ENCODE measurements at places on chromosomes 7 and 10.

GRCh38 chr10:46254467-46254866, 32.3 kb upstream of the ANTXRL start:
- DNase-seq, result no peak

DNA sequence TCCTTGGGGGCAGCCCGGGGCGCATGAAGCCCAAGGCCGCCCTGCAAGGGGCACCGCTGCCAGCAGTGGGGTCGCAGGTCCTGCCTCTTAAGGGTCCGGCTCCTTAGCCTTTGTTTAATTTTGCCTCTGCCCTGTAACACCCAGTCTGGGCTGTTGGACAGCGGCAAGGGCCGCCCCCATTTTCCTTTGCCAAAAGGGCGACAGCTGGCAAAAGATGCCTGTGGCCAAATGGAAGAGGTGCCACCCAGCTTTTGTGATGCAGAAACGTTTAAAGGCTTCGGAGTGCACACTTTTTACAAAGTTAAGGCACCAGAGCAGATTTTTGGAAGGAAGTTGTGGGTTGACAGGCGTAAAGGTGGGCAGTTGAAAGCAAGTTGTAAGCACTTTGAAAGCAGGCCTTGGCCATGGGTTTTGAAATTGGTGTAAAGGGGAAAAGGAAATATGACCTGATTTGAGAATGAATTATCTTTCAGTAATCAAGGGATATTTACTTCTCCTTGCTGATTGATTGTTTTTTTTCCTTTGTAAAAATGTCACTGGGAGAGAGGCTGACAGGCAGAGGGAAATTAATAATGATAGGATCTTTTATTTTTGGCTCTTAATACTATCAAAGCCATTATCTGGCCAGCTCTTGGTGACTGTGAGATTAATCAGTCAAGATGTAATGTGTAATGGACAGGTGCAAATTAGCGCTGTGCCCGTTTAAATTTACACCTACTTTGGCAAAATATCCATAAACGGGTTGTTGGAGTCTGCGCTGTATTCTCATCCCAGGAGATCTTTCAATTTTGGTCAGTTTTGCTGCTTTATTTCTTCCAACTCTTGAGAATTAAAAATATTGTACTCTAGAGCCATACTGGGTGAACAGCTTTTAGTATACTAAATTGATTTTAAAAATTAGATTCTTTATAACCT, 1.2 kb downstream of the CASD1 start:
- DNase-seq, result peak; percentile 27

GRCh38 chr7:4486907-4487306, 195.2 kb upstream of the FOXK1 start:
- no peak for DNase-seq

DNA sequence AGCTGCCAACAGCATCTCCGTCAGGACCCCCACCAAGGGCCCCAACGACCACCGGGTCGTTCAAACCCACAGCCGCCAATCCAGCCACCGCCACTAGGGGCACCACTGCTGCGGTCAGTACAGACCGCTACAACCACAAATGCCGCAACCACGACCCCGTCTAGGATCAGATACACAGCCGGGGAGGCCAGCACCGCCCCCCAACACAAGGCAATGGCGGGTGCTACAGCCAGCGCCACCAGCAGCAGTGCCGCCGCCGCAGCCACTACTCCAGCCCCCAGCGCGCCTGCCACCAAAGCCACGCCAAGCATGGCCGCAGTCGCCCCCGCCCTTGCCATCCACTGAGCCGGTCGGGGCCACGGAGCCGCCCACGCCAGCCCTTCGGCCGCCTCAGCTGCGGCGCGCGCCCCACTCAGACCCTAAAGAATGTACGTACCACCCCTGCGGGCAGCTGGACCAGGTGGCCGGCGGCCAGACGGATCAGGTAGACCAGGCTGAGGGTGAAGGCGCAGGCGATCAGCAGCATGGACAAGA, 473 bp downstream of the CYP51A1 start:
- peak; percentile 70 for DNase-seq

DNA sequence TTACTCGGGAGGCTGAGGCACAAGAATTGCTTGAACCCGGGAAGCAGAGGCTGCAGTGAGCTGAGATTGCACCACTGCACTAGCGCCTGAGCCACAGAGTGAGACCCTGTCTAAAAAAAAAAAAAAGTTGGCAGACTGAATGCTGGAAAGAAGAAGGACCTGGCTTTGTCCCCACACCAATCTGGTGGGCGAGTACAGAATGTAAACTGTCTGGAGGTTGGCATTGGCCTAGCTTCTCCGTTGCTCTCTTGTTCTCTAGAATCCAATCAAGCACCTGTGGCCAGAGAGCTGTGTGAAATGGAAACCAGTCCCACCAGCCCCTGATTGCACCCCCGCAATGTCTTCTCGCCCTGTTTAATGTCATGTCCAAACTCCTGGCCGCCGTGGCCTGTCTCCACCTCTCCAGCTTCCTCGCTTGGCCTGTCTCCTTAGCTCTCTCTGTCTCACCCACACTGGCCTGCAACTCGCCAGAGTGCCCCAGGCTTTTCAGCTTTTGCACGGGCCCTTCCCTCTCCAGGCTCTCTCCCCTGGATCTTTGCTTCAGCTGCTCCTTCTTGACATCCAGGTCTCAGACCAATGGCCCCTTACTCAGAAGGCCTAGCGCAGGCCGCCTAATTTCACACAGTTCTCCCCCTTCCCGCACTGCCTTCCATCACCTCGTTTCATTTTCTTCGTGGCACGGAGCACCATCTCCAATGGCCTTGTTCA, 670 bp upstream of the AGK start:
- no peak for DNase-seq

DNA sequence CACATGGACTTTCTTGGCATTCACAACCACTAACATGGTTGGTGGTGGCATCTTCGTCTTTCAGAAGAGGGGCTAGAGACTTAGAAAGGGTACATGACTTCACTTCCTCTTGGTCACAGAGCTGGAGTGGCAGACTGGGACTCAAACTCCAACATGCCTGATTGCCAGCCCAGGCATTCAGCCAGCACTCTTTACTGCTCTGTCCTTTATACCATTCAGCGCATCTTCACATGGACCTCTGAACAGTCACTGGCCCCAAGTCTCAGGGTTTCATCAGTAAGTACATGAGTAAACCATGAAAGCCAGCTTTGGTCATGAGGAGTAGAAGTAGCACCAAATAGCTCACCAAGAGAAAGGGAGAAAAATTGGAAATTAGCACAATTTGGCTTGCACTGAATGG, 148.4 kb upstream of the KLF14 start:
- DNase-seq, result no peak

DNA sequence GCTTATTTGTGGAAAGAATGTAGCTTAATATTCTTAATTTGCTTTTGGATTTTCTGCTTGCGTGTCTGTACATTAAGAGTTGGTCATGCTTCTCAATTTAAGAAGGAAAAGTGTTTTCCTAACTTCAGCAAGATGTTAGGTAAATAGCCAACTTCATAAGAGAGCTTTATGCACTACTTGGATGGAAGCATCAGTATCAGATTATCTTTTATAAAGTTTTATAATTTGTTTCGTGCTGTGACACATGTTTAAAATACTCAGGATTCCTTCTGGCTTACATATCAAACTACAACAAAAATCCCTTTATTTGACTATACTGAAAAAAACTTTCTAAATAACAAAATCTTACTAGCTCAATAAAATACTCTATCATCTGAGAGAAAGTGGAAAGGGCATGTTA, 34.8 kb upstream of the AGR2 start:
- no peak for DNase-seq

DNA sequence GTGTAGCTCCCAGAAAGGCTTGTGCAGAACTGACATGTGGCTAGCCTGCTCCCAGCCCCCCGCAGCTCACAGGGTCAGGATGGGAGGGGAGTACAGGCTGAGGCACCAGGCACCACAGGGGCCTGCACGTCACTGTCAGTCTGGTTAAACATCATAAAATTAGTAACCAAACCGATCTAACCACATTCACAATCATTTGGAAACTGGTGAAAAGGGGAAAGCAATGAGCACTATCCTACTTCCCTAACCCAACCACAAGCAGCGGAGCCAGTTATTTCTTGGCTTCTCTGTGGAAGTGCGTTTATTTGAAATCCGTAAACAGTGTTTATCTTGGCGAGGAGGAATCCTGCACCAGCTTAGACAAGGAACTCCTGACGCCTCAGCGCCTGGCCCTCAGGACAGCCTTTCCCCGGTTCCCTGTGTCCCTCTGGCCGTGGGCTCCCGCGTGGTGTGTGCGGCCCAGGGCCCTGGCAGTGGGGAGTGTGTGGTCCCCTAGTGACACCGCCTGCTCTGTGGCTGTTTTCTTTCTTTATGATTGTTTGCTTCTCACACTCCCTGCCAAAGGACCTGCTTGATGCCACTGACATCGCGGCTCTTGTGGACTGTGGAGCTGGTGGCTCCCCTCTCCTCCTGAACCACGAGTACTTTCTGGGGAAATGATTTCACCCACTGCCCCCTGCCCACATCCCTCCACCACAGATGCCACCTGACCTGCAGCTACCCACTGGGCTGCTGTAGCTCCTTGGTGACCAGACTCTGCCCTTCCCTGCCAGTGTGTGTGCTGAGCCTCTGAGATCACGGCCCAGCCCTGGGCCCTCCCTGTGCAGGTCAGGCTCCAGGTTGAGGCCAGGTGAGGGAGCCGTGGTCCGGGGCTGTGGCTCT, 38.0 kb downstream of the INPP5A start:
- peak; percentile 27 for DNase-seq

- DNase-seq, result no peak
Measured at GRCh38 chr10:110989016-110989415, 69.6 kb downstream of the SHOC2 start.
